ENCODE measurements at places on chromosomes 2 and 18.
A peak's percentile ranks its signal among the peaks of the same experiment; 100 is the strongest.

DNA sequence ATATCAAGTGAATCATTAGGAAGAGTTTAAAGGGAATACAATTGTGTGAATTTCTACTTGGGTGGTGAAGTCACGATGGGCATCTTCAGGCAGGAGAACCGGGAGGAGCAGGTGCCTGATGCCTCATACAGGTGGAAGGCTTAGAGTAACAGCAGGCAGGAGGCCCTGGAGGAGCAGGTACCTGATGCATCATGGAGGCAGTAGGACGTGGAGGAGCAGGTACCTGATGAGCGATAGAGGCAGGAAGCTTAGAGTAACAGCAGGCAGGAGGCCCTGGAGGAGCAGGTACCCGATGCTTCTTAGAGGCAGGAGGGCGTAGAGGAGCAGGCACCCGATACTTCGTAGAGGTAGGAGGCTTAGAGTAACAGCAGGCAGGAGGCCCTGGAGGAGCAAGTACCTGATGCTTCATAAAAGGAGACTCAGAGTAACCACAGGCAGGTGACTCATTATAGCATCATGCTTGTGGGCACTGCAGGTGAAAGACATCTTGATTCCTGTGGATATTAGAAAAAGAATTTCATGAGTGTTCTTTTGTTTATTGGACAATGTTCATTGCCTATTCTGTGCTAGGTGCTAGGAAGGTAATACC, 133.9 kb downstream of the ATP9B start:
- no peak for DNase-seq

DNA sequence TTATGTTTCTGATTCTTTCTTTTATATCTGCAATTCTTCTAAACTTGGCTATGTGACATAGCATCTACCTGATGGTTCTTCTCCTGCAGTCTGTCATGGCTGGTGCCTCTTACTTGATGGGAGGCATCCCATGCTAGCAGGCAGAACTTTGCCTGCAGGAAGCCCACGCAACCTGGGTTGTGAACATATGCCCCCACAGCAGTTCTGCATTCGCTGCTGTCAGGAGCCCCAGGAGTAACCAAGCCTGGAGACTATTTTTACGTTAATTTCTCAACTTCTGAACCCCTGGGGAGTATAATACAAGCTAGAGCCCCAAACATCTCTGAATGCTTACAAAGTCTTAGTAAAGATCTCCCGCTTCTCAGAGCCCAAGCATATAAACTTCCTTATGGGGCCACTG, 12.1 kb downstream of the FAM168B start:
- no peak for DNase-seq

GRCh38 chr18:13442451-13442850, 223.9 kb downstream of the LDLRAD4 start:
- no peak for DNase-seq

DNA sequence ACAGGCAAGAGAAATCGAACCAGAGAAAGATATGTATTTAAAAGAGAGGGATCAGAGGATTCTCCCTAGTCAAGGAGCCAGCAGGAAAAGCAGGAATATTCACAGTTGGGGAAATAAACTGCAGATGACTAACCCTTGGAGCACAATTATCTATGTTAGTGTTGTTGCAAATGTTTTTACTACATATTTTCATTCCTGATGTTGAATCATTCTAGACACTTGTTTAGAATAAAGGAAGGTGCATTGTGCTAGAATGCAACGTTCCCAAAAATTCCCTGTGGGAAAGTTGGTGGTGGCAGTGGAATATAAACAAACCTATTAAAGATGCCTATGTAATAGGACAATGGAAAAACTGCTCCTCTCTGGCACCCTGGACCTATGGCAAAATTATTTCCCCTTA, 63.3 kb downstream of the DTNA start:
- no peak for DNase-seq

DNA sequence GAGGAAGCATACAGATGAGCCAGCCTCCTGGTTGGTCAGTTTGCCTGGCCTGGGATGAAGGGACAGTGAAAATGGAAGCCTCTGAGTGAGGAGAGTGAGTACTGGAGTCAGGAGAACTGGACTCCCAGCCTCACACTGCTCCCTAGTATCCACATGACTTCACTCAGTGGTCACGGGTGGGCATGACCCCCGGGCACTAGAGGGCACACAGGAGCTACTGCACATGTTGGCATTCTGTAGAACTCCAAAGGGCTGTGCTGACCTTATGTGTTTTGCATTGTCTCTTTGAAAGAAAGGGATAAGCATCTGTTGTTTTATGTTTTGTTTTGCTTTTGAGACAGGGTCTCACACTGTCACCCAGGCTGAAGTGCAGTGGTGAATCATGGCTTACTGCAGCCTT, 23.7 kb downstream of the NCAPH start:
- DNase-seq: peak; percentile 35

- DNase-seq: no peak
Observed at GRCh38 chr2:54372361-54372760, 83.8 kb upstream of the SPTBN1 start.

DNA sequence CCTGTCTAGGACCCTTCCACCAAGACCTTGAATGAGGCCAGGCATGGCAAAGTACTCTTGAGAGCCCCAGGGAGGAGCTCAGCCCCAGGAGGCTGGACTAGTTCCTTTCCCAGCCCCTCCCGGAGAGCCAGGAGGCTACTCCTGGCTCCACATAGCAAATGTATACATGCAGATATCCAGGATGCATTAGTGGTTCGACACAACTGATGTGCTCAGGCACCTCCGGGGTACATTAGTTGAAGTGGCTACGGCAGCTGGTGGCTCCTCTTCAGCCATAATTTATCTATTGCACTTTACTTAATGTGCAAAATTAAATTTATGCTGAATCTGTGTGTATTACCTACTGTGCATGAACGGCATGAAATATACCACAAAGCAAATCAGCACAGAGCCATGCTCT, 182.8 kb upstream of the MEIS1 start:
- no peak for DNase-seq

DNA sequence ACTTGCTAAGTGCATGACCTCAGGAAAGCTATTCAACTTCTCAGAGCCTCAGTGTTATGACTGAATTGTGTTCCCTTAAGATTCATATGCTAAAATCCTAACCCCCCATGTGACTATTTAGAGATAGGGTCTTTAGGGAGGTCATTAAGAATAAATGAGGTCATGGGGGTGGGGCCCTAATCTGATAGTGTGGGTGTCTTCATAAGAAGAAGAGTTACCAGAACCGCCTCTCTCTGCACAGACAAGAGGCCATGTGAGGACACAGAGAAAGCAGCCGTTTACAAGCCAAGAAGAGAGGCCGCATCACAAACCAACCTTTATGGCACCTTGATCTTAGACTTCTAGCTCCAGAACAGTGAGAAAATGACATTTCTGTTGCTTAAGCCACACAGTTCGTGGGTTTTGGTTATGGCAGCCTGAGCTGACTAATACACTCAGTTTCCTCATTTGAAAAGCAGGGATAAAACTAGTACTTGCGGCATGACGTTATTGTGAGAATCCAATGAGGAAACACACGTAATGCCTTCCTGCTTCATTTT, 9.9 kb downstream of the SH2D6 start:
- no peak for DNase-seq

GRCh38 chr2:127423478-127423843, 5.2 kb downstream of the PROC start:
- DNase-seq: no peak

DNA sequence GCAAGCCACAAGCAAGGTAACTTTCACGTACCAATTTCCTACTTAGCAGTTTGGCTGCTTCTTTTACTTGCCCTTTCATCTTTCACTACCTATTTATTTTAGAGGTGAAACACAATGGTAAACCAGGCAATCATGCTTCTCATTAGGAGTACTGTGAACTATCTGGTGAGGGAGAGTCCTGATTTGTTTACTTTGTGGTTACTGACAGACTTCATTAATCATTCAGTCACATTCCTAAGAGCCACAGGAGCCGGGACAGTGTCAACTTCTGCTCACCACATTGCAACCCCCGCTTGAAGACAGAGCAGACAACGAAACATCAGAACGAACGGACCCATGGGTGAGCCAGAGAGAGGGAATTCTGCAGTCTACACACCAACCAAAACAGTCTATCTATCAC, 28.8 kb downstream of the TUBB6 start:
- no peak for DNase-seq

DNA sequence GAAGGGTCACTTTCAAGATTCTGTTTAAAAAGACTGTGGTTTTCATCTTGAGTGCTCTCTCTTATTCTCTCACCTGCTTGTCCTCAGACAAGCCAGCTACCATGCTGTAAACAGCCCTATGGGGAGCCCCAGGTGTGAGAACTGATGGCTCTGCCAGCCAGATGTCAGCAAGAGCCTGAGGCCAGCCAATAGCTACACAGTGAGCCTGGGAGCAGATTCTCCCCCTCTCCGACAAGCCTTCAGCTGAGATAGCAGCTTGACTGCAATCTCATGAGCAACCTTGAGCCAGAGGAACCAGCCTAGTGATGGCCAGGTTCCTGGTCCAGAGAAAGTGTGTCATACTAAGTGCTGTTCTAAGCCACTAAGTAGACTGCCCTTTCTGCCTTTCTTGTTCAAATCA, 272.1 kb downstream of the NAPG start:
- DNase-seq: no peak

DNA sequence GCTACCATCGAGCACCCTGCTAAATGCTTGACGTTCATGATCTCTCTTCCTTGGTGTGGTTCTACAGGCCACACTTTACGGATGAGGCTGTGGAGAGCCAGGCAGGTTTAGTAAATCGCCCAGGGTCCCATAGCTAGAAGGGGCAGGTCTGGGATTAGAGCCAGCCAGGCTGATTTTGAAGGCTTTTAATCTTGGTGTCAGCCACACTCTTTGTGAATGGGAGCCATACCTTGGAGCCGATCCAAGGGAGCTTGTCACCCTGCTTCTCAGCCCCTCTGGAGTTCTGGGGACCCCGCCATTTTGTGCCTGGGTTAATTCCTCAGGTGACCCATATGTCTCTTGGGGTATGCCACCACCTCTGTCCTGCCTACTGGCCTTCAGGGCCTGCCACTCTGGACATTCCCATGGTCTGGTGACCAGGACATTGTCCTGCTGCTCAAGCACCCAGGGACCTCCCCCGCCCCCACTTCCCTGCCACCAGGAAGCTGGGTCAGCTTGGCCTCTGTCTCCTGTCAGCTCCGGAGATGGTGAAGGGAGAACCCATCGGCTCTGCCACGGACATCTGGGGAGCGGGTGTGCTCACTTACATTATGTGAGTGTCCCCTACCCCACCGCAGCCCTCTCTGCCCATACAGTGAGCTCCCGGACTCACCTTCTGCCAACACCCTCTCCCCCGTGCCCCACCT, 7.3 kb upstream of the GMPPA start:
- no peak for DNase-seq

GRCh38 chr18:56460581-56460980, 177.8 kb downstream of the TXNL1 start:
- DNase-seq: no peak

GRCh38 chr18:11586896-11587295, 22.5 kb upstream of the SLC35G4 start:
- no peak for DNase-seq

GRCh38 chr18:46426021-46426678, 230.9 kb downstream of the LOXHD1 start:
- no peak for DNase-seq

DNA sequence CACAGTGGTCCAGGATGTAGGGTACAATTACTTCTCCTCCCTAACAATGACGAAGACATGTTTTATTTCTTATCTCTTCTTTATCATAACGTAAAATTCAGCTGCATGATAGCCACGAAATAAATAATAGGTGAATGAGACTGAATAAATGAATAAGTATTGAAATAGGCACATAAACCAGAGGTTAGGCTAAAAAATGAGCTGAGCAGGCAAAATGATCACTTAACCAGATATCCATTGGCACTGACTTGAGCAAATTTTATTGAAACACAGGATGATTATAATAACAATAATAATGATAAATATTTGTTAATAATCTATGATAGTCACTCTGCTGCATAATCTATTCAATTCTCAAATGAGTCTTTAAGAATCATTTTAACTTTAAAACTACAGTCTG, 506.9 kb upstream of the ZNF804A start:
- DNase-seq: no peak

- DNase-seq: no peak
Observed at GRCh38 chr18:59685501-59685900, 11.7 kb downstream of the CCBE1 start.

DNA sequence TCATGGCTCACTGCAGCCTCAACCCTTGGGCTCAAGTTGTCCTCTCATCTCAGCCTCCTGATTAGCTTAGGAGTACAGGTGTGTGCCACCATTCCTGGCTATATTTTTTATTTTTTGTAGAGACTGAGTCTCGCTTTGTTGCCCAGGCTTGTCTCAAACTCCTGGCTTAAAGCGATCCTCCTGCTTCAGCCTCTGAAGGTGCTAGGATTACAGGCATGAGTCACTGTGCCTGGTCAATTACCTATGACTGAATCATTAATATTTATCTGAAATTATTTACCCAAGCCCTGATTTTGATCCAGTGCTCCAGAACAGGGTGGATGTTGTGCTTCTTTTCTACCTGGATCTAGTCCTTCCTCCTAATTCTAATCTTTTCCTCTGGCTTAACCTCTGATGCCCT, 87.8 kb downstream of the MAP2 start:
- DNase-seq: no peak

DNA sequence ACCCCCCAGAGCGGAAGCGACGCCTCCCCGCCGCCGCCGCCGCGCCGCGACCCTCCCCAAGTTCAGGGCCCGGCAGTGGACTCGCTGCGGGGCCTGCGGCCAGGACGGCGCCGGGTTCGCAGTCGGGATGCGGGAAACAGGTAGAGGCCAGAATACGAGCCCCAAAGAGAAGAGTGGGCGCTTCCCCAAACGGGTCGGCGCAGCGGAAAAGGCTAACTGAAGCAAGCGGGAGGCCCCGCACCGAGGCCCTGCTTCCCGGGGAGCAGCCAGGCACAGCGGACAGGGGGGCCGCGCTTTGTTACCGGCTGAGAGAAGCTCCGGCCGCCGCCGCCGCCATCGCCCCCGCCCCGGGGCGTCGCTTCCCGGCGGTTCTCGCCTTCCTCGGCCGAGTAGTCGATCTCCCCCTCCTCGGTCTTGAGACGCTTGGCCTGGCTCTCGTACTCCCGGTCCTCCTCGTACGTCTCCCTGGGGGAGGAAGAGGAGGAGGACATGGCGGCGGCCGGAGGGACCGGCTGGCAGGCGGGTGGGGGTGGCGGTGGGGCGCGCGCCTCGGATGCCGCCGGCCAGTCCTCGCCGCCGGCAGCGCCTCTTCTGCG, 494 bp downstream of the HNRNPLL start:
- no peak for DNase-seq

All from CD4-positive, alpha-beta T cell treated with Interleukin-15 for 1 hour (primary cell).